Inflammatory macrophage (primary cell): ENCODE measurements at places on chromosomes 6 and 20.
A peak's percentile ranks its signal among the peaks of the same experiment; 100 is the strongest.

- DNase-seq = peak; percentile 54
Observed at GRCh38 chr6:127347178-127347577, 3.8 kb upstream of the ECHDC1 start.

- no peak for DNase-seq
Observed at GRCh38 chr20:5859608-5860007, 90.7 kb downstream of the TRMT6 start.

- no peak for DNase-seq
Observed at GRCh38 chr6:166611631-166612030, 15.4 kb downstream of the RPS6KA2 start.

DNA sequence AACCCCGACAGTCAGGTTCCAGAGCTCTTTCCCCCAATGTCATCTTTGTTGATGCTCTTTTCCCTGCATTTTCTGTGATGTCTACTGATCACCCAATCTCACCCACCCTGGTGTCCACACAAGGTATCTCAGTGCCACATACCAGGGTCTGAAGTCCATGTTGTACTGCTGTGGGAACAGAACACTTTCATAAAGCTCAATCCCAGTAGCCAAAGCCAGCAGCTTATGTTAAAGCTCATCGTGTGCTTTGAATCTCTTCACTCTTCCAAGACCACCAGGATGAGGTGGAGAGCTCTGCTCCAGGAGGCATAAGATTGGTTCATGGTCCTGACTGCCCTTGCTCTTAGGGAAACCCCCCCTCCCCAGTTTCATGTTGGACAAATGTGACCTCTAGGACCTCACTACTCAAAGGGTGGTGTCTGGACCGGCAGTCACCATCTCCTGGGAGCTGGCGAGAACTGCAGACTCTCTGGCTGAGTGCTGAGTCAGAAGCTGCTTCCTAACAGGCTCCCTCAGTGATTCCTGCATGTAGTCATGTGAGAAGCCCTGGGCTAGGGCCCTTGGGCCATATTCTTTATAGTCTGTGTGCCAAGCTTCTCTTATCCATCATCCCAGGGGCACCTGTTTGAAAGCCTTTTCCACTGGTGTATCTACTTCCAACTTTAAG, 13.4 kb upstream of the CPNE5 start:
- DNase-seq = no peak

- DNase-seq = no peak
Observed at GRCh38 chr6:84052883-84053241, 19.3 kb downstream of the MRAP2 start.

DNA sequence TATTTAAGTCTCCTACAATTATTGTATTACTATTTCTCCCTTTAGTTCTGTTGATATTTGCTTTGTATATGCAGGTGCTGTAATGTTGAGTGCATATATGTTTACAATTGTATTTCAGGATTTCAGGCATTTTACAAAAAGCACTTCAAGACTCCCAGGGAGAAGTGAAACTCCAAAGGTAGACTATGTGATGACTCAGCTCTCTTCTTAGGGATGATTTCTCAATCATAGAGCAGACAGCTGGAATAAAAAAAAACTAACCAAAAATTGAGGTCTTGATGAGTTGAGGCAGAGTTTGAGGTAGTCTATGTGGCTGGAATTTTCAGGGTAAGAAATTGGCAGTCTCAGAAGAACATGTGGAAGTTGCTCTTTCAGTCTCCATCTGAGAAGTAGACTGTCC, 786.1 kb downstream of the TFAP2A start:
- DNase-seq = no peak

- peak; percentile 30 for DNase-seq
Observed at GRCh38 chr6:122610690-122611455, 668 bp downstream of the PKIB start.

DNA sequence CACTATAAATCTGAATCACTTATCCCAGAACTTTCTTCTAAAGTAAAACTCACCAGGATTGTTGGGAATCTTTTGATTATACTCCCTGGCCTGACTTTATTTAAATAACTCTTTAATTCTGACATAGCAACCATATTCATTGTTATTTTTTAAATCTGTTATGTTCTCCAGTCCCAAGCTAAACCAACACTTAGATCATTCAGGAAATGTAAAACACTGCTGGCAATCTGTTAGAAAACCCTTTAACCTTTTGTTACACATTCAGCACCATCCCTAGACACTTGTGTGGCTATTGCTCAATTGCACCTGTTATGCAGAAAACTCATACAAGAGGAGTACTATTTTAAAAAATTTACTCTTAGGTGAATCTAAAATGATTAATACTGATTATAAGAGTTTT, 101.8 kb upstream of the NHSL1 start:
- no peak for DNase-seq

DNA sequence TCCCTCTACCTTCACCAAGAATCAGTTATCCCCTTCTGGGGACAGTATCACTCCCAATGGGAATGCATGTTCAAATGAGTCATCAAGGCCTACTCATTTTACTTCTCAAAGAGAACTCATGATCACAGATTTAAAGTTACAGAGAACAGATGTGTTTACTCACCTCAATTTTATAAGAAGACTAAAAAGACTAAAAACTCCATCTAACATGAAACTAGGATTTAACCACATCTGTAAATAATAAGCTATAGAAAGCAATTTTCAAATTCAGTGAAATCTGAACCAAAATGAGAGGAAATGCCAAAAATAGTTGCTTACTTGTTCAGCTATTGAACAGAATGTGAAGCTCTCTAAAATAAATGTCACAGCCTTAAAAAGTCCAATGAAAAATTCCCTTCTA, 300.1 kb upstream of the KCNQ5 start:
- DNase-seq = no peak

DNA sequence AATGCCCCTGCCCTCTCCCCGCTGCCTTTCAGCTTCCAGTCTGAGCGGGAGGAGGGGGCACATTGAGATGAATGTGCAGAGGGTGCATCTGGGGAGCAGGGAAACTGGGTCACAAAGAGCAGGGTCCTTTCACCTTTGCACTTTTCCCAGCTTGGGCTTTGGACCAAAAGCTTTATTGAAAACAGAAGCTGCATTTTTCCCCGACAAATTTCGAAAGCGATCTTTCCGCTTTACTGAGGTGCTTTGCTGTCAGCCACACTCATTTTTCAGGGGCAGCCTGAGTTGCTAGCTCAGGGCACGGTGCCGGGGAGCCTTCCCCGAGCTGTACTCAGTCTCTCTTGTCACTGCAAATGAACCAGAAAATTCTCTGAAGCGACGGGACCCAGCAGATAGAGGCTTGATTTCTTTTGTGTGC, 283.7 kb upstream of the SOX4 start:
- DNase-seq = no peak

DNA sequence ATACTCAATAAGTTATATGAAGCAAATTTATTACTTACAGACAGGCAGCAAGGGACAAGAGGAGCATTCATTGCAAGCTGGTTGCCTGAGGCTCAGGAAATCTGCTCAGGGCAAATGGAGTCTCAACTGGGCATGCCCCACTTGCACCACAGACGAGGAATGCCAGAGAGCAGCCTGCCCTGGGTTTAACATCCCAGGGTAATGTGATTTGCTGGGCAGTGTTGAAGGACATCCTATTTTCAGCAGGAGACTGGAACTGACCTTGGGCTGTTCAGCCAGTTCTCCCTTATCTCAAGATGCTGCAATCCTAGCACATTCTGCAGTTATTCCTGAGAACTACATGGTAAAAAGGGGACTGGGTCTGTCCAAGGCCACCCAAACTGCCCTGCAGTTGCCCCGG, 3.8 kb upstream of the ENTPD6 start:
- no peak for DNase-seq

DNA sequence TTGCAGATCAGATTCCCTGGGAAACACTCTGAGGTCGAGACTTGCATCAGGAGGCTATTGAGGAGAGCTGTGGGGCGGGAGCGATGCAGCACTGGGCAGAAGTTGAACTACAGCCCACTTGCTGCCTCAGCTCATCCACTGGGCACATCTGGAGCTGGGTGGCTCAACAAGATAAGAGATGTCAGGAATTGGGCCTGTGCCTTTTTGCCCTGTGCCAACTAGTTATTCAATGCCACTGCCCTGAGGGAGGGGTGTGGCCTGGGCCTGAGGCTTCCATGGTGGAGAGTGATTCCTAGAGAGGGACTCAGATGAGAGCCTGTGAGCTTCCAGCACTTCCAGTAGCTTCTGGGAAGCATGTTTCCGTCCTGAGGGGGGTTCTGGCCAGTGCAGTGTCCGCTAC, 32.7 kb downstream of the BRPF3 start:
- no peak for DNase-seq

GRCh38 chr6:127073222-127073621, 45.2 kb upstream of the RSPO3 start:
- DNase-seq = no peak

- no peak for DNase-seq
Observed at GRCh38 chr20:57398901-57399535, 7.8 kb downstream of the RBM38 start.
